ENCODE measurements at places on chromosomes 5 and 9. TPM values are rescaled to one million over a fixed set of nuclear protein-coding genes. Genes with fewer than 3 reads are reported as not detected.
A peak's percentile ranks its signal among the peaks of the same experiment; 100 is the strongest.

The ZNF658 gene
- total RNA-seq: 8.0 TPM

DNA sequence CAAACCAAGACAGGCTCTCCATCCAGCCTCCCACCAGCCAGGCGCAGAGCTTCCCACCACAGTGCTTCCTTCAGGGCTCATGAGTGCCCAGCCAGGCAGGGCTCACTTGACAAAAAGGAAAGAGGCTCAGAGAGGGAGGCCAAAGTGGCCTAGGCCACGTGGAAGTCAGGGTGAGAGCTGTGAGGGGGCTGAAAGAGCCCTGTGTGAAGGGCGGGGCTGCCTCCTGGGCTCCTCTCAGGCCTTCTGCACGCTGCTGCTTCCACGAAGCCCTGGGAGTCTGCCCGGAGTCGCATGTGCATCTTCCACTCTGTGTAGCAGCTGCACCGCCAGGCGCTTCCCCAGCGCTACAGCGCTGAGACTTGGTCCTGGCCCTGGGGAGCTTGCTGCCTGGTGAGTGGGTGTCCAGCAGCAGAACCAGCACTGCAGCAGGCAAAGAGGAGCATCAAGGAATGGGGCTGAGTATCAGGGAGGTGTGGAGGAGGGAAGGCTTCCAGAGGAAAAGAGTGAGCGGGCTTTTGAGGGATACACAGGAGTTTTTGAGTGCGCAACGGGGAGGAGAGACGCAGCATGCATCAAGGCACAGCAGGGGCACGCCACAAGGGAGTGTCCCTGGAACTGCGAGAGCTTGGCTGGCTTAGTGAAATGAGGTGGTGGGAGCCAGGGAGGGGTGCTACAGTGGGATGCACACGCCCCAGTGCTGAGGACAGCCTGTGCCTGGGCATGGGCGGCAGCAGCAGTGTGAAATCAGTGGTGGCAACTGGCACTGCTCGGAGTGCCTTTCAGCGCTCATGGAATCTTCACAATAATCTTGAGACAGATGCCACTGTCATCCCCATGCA, 178.0 kb downstream of the GAPVD1 start:
- peak overlapping the region; percentile 62 for H3K27ac ChIP-seq
- H3K4me3 ChIP-seq: peak overlapping the region; percentile 14
- peaks cover 13% of the 10 kb centered on the region for H3K4me1 ChIP-seq
- H3K27me3 ChIP-seq: no peaks in the 10 kb centered on the region
- DNase-seq: no peak
- H3K36me3 ChIP-seq: peaks cover 2% of the 10 kb centered on the region

- no peaks in the 10 kb centered on the region for H3K36me3 ChIP-seq
- no peak for DNase-seq
- peak overlapping the region; percentile 86 for H3K27ac ChIP-seq
These were observed 14.1 kb upstream of the SLC25A51 start for GRCh38 chr9:37917801-37918664.

The AHRR gene
- total RNA-seq: 1.3 TPM

DNA sequence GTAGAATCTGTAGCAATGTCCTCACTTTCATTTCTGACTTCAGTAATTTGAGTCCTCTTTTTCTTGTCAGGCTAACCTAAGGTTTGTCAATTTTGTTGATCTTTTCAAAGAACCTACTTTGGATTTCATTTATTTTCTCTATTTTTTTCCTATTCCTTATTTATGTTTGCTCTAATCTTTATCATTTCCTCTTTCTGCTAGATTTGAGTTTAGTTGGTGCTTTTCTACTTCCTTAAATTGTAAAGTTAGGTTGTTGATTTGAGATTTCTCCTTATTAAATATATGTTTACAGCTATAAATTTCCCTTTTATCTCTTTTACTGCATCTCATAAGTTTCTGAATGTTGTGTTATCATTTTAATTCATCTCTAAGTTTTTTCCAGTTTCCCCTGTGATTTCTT, 75.1 kb upstream of the FAM120A start:
- H3K27me3 ChIP-seq: peaks cover 3% of the 10 kb centered on the region
- H3K36me3 ChIP-seq: no peaks in the 10 kb centered on the region
- H3K4me3 ChIP-seq: no peak overlapping the region
- DNase-seq: no peak

DNA sequence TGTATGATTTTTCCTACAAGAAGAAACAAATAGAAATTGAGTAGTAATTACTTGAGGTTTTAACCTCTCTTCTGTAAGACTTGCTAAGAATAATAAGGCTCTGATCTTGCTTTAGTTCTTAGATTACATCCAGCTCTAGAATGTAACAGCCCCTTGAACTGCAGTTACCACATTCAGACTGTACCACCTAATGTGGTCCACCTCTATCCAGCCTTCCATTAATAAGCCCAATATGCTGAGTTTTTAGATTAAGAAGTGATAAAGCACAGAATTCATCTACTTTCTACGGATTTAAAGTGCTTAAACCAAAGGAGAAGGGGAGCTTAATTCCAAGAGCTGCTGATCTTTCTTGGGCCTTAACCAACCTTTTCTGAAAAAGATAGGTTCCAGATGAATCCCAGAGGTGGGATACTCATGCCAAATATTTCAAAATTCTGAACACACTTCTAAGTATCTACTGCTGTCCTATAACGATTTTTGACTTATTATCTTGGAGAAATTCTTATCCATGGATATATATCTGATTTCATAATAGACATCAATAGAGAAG, 131.5 kb downstream of the ZNF608 start:
- no peak overlapping the region for H3K4me3 ChIP-seq
- peaks cover 31% of the 10 kb centered on the region for H3K4me1 ChIP-seq
- peaks cover 9% of the 10 kb centered on the region for H3K36me3 ChIP-seq
- DNase-seq: no peak
- no peak overlapping the region for H3K27ac ChIP-seq

- H3K36me3 ChIP-seq: no peaks in the 10 kb centered on the region
- no peak overlapping the region for H3K27ac ChIP-seq
- no peak overlapping the region for H3K4me3 ChIP-seq
- peaks cover 6% of the 10 kb centered on the region for H3K4me1 ChIP-seq
These were observed 28.3 kb upstream of the NEURL1B start for GRCh38 chr5:172612771-172613170.

The OR1L1 gene
- not detected for total RNA-seq

The NMUR2 gene
- total RNA-seq: not detected

GRCh38 chr5:134409321-134409720, 2.4 kb downstream of the CDKN2AIPNL start:
- H3K4me3 ChIP-seq: peak overlapping the region; percentile 75
- H3K4me1 ChIP-seq: peaks cover 28% of the 10 kb centered on the region
- no peaks in the 10 kb centered on the region for H3K27me3 ChIP-seq
- H3K36me3 ChIP-seq: no peaks in the 10 kb centered on the region
- no peak overlapping the region for H3K27ac ChIP-seq

DNA sequence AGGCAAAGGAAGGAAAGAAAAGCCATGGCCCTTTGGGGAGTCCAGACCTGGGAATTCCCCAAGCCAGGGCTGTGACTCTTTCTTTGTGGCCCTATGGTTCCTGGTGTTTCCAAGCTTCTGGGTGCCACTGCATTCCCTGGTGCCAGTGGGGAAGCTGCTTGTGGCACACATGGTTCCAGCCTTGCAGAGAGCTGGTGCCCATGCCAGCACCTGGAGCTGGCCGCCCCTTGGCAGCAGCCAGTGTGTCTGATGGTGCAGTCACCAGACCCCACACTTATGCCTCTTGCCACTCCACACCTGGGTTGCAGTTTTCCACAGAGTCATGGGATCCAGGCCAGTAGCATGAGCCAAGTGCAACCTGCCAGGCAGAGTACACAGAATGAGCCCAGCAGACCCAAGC, 1495.3 kb upstream of the NUDT12 start:
- no peaks in the 10 kb centered on the region for H3K4me1 ChIP-seq
- DNase-seq: no peak
- H3K36me3 ChIP-seq: peaks cover 2% of the 10 kb centered on the region
- H3K27ac ChIP-seq: no peak overlapping the region

The MARCHF11 gene
- total RNA-seq: 0.23 TPM

DNA sequence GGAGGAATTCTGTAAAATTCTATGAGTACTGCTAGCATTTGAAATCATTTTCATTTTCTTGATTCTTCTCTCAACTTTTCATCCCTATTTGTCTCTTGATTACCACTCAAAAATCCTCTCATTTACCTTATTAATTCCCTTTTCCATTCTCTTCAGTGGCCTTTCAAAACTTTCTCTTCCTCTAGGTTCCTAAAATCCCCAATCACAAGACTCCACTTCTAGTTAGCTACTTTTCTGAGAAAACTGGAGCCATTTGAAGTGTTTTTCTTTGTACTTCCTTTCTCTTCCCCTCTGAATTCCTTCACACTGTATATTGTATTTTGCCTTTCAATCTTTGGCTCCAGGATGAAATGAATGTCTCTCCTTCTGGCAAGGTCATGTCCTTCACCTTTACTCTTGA, 61.3 kb upstream of the NR4A3 start:
- no peaks in the 10 kb centered on the region for H3K27me3 ChIP-seq
- no peaks in the 10 kb centered on the region for H3K36me3 ChIP-seq
- H3K27ac ChIP-seq: no peak overlapping the region
- no peaks in the 10 kb centered on the region for H3K4me1 ChIP-seq

GRCh38 chr9:97863314-97863713, 10.3 kb downstream of the FOXE1 start:
- H3K27ac ChIP-seq: no peak overlapping the region
- H3K4me1 ChIP-seq: no peaks in the 10 kb centered on the region
- no peak overlapping the region for H3K4me3 ChIP-seq
- H3K27me3 ChIP-seq: peaks cover 94% of the 10 kb centered on the region

The VCAN gene
- 234 TPM for total RNA-seq

DNA sequence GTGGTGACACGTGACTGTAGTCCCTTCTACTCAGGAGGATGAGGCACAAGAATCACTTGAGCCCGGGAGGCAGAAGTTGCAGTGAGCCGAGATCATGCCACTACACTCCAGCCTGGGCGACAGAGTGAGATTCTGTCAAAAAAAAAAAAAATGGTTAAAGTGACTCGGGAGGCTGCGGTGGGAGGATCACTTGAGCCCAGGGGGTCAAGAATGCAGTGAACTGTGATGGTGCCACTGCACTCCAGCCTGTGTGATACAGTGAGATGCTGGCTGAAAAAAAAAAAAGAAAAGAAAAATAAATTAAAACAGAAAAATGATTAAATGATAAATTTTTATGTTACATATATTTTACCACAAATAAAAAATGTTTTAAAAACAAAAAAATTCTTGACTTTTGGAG, 51.9 kb downstream of the KLF4 start:
- H3K27me3 ChIP-seq: peaks cover 5% of the 10 kb centered on the region
- no peak for DNase-seq
- no peak overlapping the region for H3K27ac ChIP-seq
- H3K4me3 ChIP-seq: no peak overlapping the region
- no peaks in the 10 kb centered on the region for H3K36me3 ChIP-seq
- H3K4me1 ChIP-seq: peaks cover 6% of the 10 kb centered on the region

The PCDHGA10 gene
- 18.4 TPM for total RNA-seq

DNA sequence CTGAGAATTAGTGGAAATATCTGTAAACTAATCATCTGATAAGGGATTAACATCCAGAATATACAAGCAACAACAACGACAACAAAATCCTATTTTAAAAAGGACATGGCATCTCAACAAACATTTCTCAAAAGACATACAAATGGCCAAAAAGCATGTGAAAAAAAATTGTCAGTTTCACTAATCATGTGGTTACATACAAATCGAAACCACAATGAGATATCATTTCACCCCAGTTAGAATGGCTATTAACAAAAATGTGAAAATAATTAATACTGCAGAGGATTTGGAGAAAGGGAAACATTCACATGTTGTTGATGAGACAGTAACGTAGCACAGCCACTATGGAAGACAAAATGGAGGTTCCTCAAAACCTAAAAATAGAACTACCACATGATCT, 69.5 kb downstream of the ERP44 start:
- no peak overlapping the region for H3K4me3 ChIP-seq
- no peak for DNase-seq
- H3K36me3 ChIP-seq: peaks cover 26% of the 10 kb centered on the region
- no peaks in the 10 kb centered on the region for H3K27me3 ChIP-seq

GRCh38 chr5:124044613-124045012, 532.6 kb downstream of the CSNK1G3 start:
- H3K27ac ChIP-seq: no peak overlapping the region
- no peaks in the 10 kb centered on the region for H3K27me3 ChIP-seq
- no peak overlapping the region for H3K4me3 ChIP-seq
- peaks cover 29% of the 10 kb centered on the region for H3K4me1 ChIP-seq

The EGFL7 gene
- total RNA-seq: 14.1 TPM

- peaks cover 19% of the 10 kb centered on the region for H3K4me1 ChIP-seq
- H3K36me3 ChIP-seq: no peaks in the 10 kb centered on the region
- peak overlapping the region; percentile 32 for H3K4me3 ChIP-seq
- H3K27ac ChIP-seq: no peak overlapping the region
- DNase-seq: no peak
These were observed 3.8 kb upstream of the LHX2 start for GRCh38 chr9:124007565-124008302.

- no peaks in the 10 kb centered on the region for H3K36me3 ChIP-seq
- H3K27me3 ChIP-seq: no peaks in the 10 kb centered on the region
- H3K4me3 ChIP-seq: no peak overlapping the region
- peak overlapping the region; percentile 5 for H3K27ac ChIP-seq
- peaks cover 15% of the 10 kb centered on the region for H3K4me1 ChIP-seq
These were observed 307.4 kb downstream of the MAN2A1 start for GRCh38 chr5:109997161-109997560.

The SH2D3C gene
- 6.0 TPM for total RNA-seq

GRCh38 chr9:134616341-134616740, 25.3 kb upstream of the COL5A1 start:
- H3K27ac ChIP-seq: peak overlapping the region; percentile 50
- peaks cover 8% of the 10 kb centered on the region for H3K27me3 ChIP-seq
- no peak for DNase-seq
- H3K4me3 ChIP-seq: no peak overlapping the region

GRCh38 chr5:175508896-175509295, 30.5 kb downstream of the SFXN1 start:
- DNase-seq: no peak
- no peak overlapping the region for H3K27ac ChIP-seq
- no peaks in the 10 kb centered on the region for H3K4me1 ChIP-seq
- no peak overlapping the region for H3K4me3 ChIP-seq
- H3K36me3 ChIP-seq: peaks cover 19% of the 10 kb centered on the region

DNA sequence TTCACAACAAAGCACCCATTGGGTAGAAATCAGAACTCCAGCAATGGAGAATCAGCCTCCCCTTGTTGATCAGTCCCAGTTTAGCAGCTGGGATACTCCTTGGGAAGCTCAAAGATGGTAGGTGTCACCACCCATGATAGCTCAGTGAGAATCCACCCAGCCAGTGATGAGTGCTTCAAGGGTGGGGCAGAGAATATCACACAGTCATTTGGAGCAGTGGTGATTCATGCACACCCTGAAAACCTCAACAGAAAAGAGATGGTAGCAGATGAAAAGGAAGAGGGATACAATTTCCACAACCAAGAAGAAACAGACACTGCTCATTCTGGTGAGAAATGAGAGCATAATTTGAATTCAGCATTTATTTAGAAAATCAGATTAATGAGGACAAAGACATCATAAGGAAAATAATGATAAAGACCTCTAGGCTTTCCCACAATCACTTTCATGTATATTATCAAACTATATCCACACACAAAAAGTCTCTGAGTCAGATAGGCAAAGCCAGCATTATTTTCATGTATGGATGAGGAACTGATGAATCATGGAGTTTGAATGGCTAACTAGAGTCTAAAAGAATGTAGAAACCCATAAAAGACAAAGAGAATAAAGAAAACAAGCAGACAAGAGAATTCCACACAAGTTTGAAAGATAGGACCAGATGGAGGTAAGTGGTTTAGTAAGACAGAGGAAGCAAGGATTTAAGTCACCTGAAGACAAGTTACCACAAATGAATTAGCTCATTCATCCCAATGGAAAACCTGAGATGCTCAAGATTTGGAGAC, 82.9 kb downstream of the FEM1C start:
- H3K36me3 ChIP-seq: no peaks in the 10 kb centered on the region
- H3K27ac ChIP-seq: no peak overlapping the region

All from neural crest cell (in vitro differentiated cells).